Effector CD8-positive, alpha-beta T cell (primary cell): ENCODE measurements at places on chromosomes 1 and 21.

- DNase-seq = no peak
These were observed 33.8 kb downstream of the KCTD3 start for GRCh38 chr1:215600867-215601266.

- peak; percentile 31 for DNase-seq
These were observed at the start of gene LRRC71 for GRCh38 chr1:156920233-156921052. LRRC71 (plus strand) TSS chr1:156920632; CDS start chr1:156920804, 172 bp downstream.

DNA sequence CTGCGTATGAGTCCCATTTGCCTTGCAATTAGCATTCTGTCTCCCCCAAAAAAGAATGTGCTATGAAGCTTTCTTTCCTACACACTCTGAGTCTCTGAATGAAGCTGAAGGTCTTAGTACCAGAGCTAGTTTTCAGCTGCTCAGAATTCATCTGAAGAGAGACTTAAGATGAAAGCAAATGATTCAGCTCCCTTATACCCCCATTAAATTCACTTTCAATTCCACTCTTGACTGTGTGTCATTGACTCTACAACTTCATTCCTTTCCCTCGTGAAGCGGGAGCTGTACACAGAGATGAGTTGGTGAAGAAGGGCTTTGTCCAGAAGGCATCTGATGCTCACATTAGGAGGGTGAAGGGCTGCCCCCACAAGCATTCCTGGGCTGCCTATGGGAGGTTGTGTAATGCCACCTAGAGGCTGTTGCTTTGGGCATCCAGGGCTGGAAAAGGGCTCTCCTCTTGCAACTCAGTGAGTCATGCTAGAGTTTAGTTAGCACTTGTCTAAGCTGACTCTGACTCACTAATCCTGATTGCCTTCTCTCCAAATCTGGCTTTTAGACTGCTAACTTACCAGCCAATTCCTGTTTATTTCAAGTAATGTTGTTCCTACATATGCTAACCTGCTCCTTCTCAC is 1.8 kb downstream of the SPRR1B start:
- DNase-seq = no peak

GRCh38 chr1:19762175-19762779 is 37.4 kb downstream of the TMCO4 start:
- no peak for DNase-seq

DNA sequence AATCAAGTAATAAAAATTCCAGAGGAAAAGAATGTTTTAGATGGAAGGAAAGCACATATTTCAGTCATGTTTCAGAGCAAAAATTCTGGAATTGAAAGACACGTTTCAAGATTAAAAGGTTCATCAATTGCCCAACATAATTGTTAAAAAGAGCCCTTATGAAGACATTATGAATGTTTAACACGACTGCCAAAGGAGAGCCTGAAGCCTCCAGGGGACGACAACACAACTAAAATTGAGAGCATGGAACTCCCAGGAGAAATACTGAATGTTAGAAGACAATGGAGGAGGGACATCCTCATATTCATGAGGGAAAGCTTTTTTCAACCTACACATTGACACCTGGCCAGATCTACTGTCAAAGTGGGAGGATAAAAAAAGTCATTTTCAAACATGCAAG is 16.0 kb downstream of the OR2T11 start:
- no peak for DNase-seq

- no peak for DNase-seq
These were observed 557 bp downstream of the EMC1 start for GRCh38 chr1:19250629-19251304.

DNA sequence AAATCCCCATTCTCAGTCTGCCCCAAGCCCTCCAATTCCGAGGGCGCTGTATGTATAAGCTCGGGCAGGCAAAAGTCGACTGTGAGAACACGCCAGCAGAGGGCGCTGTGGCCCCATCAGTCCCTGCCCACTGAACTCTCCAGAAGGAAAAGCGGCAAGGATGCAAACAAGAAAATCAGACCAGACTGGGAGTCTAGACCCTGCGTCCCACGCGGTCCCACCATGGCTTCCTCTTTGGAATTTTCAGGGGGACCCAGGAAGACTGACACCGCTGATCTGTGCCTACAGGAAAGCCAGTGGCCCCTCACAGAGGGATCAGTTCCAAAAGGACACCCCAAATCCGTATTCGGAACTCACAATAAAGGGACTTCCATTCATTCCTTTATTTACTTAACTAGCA is 19.5 kb downstream of the TEX35 start:
- peak; percentile 59 for DNase-seq

DNA sequence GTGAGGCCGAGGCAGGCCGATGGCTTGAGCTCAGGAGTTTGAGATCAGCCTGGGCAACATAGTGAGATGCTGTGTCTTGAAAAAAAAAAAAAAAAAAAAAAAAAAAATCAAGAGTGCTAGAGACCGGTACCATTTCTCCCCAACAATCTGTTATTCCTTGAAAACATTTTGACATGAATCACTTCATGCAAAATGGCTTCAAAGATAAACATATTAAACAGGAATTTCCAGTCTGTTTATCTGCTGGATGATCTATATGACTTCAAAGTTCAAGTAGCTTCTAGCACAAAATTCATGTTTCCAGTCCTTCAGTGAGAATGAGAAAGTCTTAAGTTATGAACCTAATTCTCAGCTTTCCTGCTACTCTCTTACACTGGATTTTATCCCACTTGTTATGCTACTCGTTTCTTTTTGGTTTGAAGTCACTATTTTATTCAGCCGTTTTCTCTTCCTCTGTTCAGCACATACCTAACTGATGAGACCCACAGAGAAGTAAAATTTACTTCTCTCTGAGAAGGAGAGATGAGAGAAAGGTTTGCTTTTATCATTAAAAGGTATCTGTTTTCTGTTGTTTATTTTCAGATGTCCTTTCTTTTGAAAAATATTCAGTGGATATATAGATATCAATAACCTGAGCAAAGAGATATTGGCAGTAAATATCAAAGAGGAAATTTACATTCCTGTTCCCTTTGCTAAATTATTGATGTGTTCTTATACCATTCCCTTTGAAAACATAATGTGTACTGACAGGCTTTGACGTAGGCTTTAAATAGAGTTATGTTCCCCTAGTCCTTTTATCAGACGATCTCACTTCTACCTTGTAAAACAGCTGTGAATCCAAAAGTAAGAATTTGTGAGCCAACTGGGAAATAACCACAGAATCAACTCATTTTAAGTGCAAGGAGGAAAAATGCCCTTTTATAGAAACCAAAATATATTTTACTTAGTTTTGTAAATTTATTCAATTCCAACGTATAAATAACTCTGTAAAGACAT is 38.2 kb downstream of the CD46 start:
- DNase-seq = no peak

DNA sequence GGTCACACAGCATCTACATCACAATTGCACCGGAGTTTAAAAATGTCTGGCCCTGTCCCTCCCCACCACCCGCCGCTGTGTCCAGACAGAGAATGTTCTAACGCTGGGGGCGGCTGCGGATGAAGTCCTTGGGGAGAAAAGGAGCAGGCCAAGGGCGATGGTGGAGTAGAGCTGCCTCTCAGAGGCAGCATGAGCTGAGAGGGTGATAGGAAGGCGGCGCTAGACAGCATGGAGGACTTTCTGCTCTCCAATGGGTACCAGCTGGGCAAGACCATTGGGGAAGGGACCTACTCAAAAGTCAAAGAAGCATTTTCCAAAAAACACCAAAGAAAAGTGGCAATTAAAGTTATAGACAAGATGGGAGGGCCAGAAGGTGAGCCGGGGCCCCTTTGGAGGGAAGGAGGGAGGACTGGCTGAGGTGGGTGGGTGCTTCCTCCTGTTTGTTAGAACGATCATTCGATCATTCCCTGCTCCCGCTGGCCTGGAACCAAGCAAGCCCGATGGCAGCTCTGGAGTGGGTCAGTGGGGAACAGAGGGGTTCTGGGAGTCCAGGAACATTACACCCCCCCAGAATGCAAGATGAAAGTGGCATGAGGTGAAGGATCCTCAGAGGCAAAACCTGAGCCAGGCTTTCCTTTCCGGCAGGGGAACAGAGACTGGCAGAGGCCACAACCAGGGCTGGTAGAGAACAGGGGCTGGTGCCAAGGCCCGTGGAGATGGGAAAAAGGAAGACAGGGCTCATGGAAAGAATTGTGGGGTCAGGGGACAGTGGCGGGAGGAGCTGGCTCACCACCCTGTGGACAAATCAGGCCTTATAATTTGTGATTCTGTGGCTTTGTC is at the start of the genes FAM229A and TSSK3:
TSS of gene FAM229A (minus strand) at position 12 of the 840 bp plus-strand sequence. CDS start 394 bp downstream, outside the sequence.
TSS of gene TSSK3 (plus strand) at position 66 of the 840 bp plus-strand sequence. CDS start at position 229, 163 bp downstream.
- DNase-seq = no peak

GRCh38 chr1:184051138-184051484 is 419 bp upstream of the TSEN15 start:
- no peak for DNase-seq

- DNase-seq = no peak
These were observed 26.0 kb downstream of the RCOR3 start for GRCh38 chr1:211285196-211285595.

- DNase-seq = no peak
These were observed 58.5 kb upstream of the ACTL8 start for GRCh38 chr1:17696417-17697301.

GRCh38 chr1:214500340-214501055 is 50.9 kb downstream of the PTPN14 start:
- DNase-seq = no peak

DNA sequence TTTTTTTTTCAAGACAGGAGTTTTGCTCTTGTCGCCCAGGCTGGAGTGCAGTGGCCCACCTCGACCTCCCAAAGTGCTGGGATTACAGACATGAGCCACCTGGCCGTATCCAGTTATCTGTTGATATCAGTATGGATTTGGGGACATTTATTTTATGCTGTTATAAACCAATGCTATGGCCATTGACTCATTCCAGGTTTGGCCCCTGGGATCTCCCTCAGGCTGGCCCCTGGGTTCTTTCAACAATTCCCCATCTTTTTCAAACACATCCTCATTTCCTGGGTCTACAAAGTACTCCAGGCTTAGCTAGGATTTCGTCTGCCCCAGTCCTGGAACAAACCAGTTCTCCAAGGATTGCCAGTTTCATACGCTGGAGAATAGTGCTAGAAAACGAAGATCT is 44.1 kb downstream of the WDR4 start:
- no peak for DNase-seq

- no peak for DNase-seq
These were observed 49.5 kb downstream of the FASLG start for GRCh38 chr1:172708452-172708851.

GRCh38 chr1:190478149-190479049 is 735 bp upstream of the BRINP3 start:
- DNase-seq = no peak

DNA sequence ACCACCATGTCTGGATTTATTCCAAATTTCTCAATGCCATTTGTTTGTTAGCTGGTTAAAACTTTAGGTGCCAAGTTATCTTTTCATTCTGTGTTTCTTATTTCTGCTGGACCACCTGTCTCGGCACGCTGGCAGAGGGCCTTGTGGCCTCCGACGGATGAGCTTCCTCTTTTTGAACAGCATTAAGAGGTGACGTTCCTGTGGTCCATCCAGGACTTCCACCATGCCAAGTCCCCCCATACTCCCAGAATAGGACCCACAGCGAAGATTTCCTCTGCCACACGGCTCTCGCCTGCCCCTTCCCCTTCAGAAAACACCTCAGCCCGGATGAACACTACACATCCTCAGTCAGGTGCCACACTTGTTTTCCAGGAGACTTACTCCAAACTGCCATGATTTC is 73.8 kb downstream of the NTPCR start:
- no peak for DNase-seq

- no peak for DNase-seq
These were observed 18.8 kb downstream of the SLX9 start for GRCh38 chr21:44958471-44959191.

DNA sequence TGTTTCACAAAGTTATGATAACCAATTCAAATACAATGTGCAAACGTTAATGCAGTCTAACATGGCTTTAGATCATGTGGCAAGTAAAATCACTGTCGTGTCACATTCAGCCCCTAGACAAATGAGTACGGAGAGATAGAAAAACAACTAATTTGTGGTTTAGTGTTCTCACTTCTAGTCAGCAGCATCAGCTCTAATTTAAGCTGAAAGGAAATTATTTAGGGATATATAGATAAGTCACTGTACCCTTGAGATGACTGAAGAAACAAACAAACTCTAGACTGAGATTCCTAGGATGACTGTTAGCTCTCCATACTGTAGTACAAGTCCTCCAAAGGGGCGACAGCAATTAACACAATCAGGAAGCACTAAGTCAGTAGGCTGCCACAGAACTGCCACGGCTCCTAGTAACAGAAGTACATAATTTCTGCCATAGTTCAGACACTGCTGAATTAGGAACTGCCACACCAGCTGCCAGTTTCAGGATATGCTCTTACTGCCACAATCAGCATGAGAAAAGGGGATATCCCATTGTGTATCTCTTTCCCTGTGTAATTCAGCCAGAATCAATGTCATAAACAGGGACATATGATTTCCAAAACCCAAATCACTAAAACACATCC is 150.4 kb upstream of the NEGR1 start:
- DNase-seq = no peak

GRCh38 chr1:29238620-29239002 is 2.3 kb downstream of the PTPRU start:
- no peak for DNase-seq

GRCh38 chr1:206568779-206569352 is 43.4 kb downstream of the EIF2D start:
- DNase-seq = no peak

DNA sequence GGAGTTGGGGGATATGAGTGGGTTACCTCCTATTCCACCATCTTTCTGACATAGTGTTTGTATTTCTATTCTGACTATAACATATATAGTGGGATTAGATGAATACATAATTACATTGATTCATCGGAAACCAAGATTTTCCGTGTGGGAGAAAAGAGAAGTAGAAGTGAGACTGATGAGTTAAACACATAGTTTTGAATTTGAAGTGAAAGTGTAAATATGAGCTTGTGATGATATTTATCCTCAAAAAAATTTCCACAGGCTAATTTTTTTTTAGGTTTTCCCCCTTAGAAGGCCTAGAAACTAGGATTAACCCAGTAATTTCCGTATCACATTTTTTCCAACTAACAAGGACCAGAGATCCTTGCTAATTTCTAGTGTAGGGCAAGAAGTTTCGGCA is 6.9 kb downstream of the CD1B start:
- DNase-seq = no peak

DNA sequence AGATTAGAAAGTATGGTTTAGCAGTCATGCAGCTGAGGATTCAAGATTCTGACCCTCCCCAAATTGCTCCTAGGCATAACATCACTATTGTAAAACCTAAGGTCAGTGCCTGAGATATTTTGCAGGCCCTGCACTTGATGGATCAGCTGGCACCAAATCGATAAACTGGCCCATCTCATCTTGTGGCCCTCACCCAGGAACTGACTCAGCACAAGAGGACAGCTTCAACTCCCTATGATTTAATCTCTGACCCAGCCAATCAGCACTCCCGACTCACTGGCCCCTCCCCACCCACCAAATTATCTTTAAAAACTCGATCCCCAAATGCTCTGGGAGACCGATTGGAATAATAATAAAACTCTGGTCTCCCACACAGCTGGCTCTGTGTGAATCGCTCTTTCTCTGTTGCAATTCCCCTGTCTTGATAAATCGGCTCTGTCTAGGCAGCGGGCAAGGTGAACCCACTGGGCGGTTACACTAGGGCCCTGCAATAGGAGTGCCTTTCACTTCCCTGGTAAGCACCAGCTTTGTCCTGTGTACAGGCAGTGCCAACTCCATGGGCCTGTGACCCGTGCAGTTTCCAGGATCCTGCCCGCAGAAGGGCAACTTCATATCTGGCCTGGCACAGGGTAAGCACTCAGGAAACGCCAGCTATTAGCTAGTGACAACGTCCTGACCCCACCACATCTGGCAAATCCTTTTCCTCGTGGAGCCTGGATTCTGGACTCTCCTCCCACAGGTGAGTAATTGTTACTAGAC is 28.7 kb upstream of the SLC2A5 start:
- DNase-seq = no peak
